ENCODE measurements at places on chromosomes 2 and 18.
A peak's percentile ranks its signal among the peaks of the same experiment; 100 is the strongest.

DNA sequence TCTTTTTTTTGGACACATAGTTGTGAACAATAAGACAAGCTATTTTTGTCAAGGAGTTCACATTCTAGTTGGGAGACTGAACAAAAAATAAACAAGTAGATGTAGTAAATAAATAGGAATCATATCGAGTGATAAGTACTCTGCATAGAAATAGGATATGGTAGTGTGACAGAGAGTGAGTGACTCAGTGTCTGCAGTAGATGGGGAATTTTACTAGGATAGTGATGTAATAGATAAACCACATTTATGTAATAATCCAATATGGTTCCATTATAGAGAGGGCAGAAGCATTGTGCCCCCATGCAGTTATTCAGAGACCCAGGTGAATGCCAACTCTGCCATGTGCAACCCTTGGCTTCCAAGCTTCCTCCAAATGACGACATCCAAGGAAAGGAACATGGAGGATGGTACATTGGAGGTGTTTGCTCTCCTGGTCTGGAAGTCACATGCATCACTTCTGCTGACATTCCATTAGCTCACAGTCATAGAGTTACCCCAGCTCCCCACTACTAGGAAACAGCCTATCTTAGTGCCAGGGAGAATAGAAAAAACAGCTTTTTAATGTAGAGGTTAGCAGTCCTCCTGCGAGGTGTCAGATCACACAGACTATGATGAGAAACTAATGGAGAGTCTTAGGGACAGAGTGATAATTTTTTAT lies 595.4 kb downstream of the NYAP2 start:
- DNase-seq, result no peak

- DNase-seq, result no peak
These were observed 66.4 kb upstream of the SLC16A14 start for GRCh38 chr2:230135130-230135525.

GRCh38 chr2:9210030-9210429 lies 3.4 kb downstream of the ASAP2 start:
- no peak for DNase-seq

DNA sequence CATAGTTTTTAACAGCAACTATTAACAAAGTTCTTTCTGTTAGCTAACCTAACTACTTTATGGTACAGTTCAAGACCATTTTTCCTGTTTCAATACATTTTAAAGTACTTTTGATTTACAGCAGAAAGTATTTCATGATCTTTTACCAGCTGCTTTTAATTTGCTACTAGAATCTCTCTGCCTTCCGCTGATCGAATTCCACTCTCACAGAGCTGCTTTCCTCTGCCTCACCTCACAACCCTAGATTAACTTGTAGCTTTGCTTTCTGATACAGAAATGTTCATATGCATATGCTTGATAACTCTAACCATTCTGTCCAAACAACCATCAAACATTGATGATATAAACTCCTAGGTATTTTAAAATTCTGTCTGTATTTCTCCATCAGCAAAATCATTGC lies 463.2 kb upstream of the ZEB2 start:
- no peak for DNase-seq

DNA sequence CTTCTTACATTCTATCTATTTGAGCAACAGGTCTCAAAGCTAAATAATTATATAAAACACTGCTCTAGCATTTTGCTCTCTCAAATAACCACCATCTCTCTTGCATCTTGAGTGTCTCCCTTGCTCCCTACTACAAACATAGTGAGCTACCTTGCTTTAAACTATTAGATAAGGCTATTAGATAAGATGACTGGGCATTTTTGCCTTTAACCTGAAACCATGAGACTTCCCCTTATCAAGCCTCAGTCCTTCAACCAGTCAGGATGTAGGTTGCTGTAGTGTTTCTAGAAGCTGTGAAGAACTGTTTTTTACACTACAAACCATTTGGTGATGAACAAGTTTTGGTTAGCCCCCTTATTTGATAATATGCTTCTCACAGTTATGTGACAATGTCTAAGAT lies 115.4 kb upstream of the MAP2 start:
- DNase-seq, result no peak

DNA sequence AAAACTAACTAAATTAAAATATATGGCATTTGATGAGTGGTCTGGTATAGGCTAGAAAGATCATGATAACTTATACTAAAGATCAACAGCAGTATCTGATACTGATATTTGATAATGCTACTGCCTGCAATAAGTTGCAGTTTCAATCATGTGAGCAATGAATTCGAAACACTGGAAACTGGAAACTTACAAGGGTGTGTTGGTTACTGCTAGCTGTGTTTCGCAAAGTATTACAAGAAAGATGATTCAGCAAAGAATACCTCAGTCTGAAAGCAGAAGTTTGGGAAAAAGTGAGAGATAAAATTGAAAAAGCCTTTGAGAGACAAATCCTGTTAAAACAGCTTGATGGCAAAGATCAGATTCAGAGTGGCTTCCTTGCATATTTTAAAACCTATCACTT lies 294.5 kb downstream of the CCDC178 start:
- no peak for DNase-seq

DNA sequence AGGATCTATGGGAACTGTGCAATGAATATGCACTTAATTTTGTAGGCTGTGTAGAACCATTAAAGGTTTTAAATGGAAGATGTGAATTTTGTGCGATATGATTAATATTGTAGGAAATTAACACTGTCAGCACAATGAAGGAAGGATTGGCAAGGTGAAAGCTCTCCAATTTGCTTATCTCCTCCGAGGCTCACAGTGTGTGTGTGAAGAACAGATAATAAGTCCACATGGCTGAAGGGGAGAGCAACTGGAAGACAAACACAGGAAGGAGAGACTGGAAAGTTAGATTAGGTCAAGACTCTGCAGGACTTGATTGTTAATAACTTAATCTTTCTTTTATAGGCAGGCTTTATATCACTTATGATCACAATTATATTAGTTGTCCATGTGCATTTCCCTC lies 269.7 kb upstream of the VRK2 start:
- no peak for DNase-seq

DNA sequence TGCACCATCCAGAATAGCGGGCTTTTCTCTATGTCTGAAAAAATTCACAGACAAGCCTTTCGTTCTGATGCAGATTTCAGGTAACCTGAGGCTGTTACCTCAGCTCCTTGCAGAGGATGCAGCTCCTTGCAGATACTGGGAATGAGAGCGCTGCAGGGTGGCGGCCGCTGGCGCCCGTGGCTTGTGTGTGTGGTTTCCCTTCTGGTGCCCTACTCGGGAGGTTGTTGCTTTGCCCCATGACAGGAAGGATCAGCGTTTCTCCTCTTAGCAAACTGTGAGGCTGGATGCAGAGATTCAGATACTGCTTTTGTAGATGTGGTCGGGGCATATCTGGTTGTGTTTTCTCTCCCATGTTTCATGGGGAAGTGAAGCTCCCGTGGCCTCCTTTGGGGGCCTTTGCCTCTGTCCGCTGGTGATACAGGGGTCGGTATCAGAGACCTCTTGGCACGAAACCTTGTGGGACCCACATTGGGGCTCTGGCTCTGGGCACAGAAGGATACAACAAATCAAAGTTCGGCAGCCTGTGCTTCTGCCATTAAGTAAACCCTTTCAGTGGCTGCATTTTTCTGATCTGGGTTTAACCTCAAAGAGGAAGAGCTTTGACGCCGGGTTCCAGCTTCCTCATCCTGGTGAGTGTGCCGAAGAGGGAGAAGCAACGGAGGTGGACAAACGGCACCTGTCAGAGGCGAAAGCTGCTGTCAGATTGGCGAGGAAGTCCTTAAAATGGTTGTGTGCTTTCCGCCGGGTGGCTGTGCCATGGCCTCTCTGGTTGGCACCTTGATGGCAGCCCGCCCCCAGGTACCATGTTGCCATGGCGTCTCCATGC lies 127.8 kb downstream of the MBP start:
- DNase-seq, result peak; percentile 15

- no peak for DNase-seq
These were observed 36.2 kb downstream of the AMER3 start for GRCh38 chr2:130791617-130791939.

GRCh38 chr2:236570081-236570868 lies 650 bp downstream of the ACKR3 start:
- DNase-seq, result no peak

DNA sequence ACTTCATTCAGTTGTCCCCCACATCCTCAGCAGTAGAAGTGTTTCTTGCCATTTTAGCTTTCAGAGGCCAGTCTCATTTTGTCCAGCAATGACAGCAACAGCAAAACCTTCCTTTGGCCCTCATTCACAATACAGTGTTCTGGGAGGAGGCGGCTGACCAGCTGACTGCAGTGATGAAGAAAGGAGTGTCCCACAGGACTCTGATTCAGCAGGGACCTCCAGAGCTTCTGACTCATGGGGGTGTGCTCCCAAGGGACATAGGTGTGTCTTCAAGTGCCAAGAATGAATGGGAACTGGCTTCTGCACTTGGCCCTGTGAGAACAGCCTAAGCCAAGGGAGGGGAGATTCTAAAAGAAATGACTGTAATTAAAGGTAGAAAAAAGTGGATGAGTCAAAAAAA lies 147.0 kb upstream of the PELI1 start:
- DNase-seq, result no peak

DNA sequence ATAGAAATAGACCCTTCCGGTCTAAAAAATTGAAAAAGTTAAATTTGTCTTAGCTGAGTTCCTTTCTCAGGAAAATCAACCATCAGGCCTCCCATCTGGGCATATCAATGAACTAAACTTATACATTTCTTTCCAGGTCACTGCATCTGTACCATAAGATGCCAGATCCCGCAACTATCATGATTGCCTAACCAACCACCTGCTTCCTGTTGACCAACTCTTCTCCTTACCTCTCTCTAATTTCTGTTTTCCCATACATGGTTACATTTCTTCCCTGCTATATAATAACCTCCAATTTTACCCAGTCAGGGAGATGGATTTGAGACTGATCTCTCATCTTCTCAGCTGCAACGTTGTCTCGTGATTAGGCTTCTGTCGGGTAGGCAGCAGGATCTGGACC lies 228.7 kb downstream of the FSIP2 start:
- no peak for DNase-seq

GRCh38 chr2:38107738-38108410 lies 31.9 kb upstream of the CYP1B1 start:
- DNase-seq, result no peak

GRCh38 chr2:202337706-202338346 lies 38.3 kb upstream of the BMPR2 start:
- no peak for DNase-seq

GRCh38 chr2:189854940-189855339 lies 70.7 kb downstream of the PMS1 start:
- DNase-seq, result no peak

DNA sequence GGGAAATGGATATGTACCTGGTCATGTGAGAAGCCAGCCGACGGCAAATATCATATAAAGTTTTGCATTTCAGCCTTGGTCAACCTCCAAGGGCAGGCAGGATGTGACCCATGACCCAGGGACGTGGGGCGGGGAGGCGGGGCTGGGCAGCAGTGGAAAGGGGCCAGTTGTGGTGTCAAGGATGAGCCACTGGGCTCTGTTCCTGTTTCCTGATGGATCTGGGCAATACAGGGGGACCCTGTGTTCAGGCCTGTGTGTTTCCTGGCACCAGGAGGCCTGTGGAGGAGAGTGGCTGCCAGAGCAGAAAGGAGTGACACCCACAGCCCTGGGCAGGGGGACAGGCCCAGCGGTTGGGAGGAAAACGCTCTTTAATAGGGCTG lies 106.9 kb downstream of the GATA6 start:
- no peak for DNase-seq

DNA sequence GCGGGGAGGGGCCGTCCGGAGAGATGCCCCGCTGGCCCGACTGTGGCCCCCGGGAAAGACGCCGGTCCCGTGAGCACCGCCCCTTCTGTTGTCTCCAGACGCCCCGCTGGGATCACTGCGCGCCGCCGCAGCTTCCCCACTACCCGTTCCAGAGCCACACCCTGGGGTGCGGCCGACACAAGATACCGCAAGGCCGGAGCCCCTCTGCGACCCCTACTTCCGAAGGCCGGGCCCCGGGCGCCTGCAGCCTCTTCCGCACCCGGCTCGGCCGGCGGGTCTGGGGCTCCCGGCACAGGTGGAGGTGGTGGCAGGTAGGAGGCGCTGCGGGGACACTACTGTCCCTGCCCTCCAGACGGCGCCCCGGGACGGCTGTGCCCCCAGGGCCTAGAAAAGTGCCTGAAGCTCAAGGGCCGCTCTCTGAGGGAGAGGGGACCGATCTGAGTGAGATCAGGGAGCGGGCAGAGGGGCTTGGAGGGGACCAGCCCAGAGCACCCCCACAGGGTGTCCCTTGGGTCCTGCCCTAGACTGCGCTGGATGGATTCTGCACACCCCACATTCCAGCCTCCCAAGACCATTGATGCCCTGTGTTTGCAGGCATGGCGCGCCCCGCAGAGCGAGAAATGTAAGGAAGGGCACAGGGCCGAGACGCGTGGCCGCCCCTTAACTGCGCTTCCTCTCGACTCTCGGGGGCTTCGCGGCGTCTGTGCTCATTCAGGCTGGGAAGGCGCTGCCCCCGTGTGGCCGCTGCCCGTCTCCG lies 80.0 kb downstream of the GFPT1 start:
- DNase-seq, result peak; percentile 82

- no peak for DNase-seq
These were observed 1711.4 kb upstream of the PIK3C3 start for GRCh38 chr18:40243607-40244006.

GRCh38 chr18:25189391-25190185 lies 162.4 kb downstream of the ZNF521 start:
- no peak for DNase-seq

DNA sequence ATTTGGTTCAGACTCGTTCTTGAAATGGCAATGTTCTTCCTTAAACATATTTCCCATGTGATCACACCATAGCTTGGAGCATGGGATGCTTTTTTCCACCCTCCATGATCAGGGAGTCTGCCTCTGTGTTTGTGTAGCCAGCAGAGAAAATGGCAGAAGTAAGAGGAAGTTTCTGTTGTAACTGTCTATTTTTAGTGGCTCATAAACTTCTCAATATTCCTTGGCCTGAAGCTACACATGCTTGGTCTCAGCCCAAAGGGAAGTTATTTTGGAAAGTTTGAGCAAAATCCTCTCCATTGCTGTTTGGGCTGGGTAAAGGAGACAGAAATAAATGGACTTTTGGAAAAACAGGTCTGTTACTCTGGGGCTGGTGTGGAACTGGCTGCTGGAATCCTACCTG lies 33.4 kb upstream of the ITGA6 start:
- DNase-seq, result no peak

- no peak for DNase-seq
These were observed 80.0 kb downstream of the ETAA1 start for GRCh38 chr2:67476809-67477790.

DNA sequence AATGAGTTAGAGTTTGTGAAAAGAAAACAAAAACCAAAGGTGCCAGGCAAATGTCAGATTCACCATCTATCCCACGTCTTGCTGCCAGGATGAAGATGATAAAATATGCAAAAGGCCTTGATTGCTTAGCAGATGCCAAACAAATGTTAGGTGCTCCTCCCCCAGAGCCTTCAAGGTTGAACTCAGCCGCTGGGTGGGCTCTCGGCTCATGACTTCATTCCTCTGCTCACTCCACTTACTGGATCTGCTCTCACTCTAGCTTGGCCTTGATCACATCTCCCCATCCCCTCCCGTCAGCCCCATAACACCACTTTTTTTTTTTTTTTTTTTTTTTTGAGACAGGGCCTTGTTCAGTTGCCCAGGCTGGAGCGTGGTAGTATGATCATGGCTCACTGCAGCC lies 38.5 kb downstream of the SH2D6 start:
- no peak for DNase-seq
